ENCODE measurements at places on chromosomes 12 and 14.

DNA sequence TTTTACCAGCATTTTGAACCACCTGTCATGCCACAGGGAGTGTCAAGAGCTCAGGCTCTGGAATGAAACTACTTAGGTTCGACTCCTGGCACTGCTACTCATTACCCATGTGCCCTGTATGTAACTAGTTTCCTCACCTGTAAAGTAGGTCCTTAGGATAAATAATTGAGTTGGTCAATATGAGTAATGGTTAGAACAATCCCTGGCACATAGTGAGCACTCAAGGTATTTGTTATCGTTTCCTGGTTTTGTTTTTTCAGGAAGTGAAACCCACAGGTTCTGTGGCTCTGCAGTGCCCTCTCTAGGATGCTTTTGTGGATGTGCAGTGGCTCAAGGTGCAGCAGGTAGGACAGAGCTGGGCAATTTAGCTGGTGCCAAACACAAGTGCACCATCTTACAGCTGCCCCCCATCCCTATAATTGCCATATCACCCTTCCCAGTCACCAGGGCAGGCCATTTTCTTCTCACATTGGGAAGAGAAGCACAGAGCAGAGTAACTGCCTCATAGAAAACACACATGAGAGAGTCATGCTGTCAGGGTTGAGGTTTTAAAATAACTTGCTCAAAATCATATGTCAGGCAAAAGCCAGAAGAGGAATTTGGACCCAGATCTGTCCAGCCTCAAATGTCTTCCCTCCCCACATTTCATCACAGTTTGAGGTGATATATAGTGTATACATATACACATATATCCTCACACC is 297.5 kb downstream of the RPAP3 start:
- DNase-seq = no peak

DNA sequence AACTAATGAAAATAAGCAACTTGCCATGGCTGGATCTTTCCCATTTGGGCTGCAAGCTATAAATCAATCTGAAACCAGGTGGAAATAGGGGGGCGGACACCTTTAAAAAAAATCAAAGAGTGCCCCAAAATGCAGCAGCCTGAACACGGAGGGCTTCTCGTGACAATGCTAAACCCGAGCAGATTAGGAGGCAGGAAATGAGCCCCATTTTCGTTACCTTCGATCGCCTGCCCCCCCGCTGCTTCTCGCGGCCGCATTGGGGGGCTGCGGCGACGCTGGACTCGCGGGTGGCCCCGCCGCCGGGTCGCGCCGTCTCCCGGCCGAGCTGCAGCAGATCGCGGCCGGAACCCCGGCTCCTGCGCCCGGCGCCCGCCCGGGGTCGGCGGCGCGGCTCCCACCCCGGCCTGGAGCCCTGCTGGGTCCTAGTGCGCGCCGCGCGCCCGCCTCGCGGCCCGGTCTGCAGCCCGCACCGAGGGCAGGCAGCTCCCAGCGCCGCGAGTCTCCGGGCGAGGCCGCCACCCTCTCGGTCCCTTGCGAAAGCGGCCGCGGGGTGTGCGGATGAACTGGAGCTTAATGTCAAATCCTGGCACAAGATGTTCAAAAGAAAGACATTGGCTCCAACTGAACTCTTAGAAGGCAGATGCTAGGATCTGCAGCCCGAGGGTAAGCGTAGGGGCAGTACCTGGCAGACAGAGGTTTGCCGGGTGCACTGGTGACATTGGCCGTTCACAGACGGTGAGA is 201.9 kb upstream of the FOXN3 start:
- peak; percentile 39 for DNase-seq

GRCh38 chr14:35474323-35474722 is 59.6 kb upstream of the INSM2 start:
- no peak for DNase-seq

- DNase-seq = no peak
Measured at GRCh38 chr12:111673503-111673902, 12.3 kb downstream of the BRAP start.

Data from stimulated activated CD4-positive, alpha-beta T cell treated with anti-CD3 and anti-CD28 coated beads, Interleukin-12 subunit alpha, Interleukin-12 subunit beta, amount 100 ng/mL, for 24 hours (primary cell).